ENCODE measurements at places on chromosomes 11 and 22.
A peak's percentile ranks its signal among the peaks of the same experiment; 100 is the strongest.

DNA sequence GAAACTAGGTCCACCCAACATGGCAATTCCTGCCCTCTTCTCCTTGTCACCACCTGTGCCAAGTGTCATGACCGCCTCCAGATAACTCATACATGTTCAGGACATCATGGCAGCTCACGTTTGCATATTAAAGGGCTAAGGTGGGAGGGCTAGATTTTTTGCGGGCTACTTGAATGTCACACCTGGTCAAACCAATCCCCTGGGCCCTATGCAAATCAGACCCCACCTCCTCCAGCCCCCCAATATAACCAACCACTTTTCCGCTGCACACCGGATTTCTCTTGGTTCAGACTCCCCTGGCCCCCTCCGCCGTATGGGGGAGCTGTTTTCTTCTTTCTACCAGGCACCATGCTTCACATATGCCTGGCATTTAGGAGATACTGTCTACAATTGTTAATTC lies 12.6 kb downstream of the UPB1 start:
- no peak for DNase-seq

GRCh38 chr11:27431808-27432207 lies 40.8 kb downstream of the LGR4 start:
- DNase-seq: no peak

GRCh38 chr11:131499199-131499598 lies 128.8 kb downstream of the NTM start:
- no peak for DNase-seq

GRCh38 chr22:48313175-48313830 lies 1514.4 kb downstream of the BRD1 start:
- no peak for DNase-seq

- peak; percentile 36 for DNase-seq
Measured at GRCh38 chr11:45289369-45289768, 3.2 kb upstream of the SYT13 start.

GRCh38 chr11:19871531-19871930 lies 158.9 kb downstream of the NAV2 start:
- no peak for DNase-seq

- DNase-seq: no peak
Measured at GRCh38 chr11:84130646-84131427, 844.7 kb upstream of the CCDC90B start.

DNA sequence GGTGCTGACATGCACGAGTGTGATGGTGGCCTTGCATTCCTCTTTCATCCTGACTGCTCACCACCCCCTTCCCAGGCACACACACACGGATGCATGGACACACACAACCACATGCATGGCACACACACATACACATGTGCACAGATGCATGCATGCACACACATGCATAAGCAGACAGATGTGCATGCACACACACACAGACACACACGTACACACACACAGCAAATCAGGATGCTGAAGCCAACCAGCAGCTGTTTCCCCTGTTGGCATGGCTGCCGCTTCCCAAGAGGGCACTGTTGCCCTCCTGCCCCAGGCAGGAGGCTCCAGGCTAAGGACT lies 15.3 kb downstream of the OSBPL5 start:
- DNase-seq: no peak

DNA sequence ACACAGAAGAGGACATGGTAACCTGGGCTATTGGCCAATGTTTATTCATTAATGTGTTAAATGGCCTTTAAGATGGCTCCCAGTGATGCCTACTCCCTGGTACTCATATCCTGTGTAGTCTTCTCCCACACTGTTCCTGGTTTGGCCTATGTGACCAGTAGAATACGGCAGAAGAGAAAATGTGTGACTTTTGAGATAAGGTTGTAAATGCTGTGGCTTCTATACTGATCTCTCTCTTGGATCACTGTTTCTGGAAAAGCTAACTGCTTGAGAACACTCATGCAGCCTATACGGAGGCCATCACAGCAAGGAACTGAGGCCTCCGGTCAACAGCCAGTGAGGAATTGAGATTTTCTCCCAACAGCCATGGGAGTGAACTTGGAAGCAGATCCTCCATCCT lies 24.1 kb downstream of the MAML2 start:
- no peak for DNase-seq

GRCh38 chr11:111540937-111541253 lies 375 bp downstream of the LAYN start:
- DNase-seq: no peak

GRCh38 chr22:39665229-39665628 lies 94.7 kb downstream of the CACNA1I start:
- DNase-seq: no peak

DNA sequence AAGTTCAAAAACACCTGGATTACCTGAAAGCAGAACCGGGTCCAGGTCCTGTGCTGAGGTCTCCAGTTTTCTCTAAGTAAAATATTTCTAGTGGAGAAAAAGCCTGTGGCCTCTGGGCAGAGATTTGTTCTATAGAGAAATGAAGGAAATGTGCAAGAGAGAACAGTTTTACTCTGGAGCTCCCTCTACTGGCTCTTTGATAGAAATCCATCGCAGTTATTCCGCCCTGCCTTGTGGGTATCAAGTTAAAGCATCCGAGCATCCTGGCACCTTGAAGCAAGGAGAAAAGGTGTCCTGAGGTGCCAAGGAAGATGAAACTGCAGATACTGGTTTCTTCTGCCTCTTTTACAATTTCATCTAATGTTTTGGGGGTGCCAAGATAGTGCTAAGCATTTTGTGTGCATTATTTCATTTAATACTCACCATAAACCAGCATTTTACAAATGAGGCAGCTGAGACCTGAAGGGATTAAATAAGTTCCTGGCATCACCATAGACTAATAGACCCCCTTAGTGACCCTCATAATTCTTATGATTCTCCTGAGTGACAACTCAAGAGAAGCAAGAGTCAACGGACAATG lies 113.1 kb upstream of the HSD17B12 start:
- peak; percentile 68 for DNase-seq

GRCh38 chr22:21613553-21614233 lies 16.1 kb downstream of the YDJC start:
- no peak for DNase-seq

DNA sequence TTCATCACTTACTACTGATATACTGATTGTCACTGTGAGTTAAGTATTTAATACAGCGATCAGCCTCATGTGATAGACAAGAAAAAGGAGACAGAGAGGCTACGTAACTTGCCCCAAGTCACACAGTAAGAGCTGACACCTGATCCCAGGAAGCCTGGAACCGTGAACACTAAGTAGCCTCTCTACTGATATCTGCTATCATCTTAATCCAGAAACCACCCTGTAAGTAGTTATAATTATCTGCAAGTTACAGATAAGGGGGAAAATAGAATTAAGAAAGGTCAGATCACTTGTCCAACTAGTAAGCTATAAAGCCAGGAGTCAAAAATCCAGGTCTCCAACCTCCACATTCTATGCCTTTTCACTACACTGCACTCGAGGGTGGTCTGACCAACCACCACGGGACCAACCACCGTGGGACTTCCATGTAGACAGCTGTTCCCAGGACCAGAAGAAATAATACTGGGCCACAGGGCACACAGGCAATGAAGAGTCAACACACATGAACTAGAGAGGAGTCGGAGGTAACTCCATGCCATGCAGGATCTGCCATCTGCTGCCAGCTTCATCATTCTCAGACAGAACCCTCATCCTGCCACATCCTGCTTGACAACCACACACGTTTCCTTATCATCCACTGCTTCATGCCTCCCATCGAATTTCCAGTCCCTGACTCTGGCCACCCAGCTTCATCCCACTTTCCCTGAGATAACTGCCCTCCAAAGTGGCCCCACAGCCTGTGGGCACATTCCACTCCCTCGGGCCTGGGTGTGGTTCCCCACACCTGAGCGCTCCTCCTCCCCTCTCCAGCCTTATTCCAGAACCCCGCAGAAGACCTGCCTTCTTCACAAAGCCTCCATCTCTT lies 58.6 kb downstream of the MICAL3 start:
- no peak for DNase-seq

DNA sequence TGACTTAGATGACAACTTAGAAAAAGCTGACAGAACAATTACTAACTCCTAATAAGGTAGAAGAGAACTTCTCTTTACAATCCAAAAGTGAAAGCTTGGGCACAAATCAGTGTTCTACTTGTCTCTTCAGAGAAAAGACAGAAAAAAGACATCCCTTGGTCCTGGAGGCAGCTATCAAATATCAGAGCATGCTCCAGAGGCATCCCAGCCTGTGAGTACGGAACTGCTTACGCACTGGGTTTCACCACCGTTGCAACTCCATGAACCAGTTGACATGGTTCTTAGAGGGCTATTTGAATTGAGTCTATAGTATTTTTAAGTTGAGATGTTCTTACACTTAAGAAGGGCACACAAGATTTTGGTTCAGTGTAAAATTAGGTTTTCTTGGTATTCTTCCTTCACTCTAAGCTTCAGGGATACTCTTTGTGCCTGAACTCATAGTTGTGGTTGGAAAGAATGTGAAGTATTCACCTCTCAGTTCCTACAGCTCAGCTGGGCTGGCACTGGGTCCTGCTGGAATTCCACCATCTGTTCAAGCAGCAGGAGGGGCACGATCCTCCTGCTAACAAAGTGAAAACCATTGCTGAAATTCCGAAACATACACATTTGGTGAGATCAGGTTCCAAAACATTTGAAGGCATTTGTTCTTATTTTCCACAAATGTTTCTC lies 6.3 kb downstream of the AKIP1 start:
- DNase-seq: peak; percentile 97

DNA sequence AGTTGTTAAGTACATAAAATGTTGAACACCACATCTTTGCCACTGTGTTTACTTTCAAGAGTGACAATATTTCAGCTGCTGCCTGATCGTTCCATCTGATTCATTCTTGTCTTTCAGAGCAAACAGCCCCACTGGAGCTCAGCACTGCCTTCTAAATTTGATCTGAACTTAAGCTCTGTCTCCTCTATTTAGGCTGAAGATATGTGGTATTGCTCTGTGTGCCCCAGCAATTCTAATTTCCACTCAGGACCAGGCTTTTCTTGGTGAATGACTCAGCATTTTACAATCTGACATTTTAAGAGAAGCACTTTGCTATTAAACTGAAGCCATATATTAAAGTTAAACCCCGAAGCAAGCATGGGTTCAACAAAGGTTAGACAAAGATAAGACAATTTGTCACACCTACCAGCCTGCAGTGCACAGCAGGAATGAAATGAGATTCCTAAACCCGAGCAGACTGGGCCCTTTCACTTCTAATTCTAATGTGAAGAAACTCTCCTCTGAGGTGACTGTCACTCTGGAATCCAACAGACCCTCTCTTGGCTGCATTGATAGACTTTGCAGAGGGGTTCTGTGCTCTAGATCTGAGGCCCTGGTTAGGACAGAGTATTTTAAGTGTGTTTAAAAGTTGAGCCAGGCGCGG lies 41.7 kb upstream of the PLET1 start:
- DNase-seq: no peak
